Ureter (tissue), 1 donor: ENCODE measurements at places on chromosomes 11 and 22.

DNA sequence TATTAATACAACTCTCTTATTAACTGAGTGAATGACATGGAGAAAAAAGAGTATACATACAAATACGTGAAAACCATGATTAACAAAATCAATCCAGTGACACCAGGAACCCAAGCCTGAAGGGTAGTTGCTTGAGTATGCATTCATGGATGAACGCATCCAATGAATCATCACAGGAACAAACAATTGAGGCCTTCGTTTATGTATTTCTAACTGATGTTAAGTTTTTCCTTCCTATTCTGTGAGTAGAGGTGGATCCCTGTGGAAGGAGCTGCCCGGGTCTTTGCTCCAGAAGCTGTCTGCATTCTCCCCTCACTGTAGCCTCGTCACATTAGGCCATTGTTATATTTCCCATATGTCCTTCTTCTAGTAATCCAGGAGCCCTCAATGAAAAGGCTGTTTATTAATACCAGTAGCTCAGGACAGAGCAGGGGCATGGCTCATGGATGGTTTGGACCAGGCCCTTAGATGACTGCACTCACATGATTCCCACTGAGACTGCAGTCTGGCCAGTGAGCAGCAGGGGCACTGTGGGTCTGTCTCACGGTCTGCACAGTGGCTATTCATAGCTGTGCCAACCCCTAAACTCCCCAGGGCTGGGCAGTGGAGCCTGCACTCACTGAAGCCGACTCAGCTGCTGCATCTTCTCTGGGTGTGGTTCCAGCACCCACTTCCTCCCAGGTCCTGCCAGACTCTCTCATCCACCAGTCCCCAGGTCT, 128.1 kb upstream of the TOP3B start:
- no peak for DNase-seq

DNA sequence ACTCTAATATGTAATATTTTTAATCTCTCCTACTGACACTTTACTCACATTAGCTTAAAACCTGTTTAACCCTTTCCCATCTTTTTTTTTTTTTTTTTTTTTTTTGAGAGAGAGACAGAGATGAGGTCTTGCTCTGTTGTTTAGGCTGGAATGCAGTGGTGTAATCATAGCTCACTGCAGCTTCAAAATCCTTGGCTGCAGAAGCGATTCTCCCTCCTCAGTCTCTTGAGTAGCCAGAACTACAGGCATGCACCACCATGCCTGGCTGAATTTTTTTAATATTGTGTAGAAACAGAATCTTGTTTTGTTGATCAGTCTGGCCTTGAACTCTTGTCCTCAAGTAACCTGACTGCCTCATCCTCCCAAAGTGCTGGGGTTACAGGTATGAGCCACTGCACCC, 37.3 kb downstream of the PAMR1 start:
- no peak for DNase-seq

DNA sequence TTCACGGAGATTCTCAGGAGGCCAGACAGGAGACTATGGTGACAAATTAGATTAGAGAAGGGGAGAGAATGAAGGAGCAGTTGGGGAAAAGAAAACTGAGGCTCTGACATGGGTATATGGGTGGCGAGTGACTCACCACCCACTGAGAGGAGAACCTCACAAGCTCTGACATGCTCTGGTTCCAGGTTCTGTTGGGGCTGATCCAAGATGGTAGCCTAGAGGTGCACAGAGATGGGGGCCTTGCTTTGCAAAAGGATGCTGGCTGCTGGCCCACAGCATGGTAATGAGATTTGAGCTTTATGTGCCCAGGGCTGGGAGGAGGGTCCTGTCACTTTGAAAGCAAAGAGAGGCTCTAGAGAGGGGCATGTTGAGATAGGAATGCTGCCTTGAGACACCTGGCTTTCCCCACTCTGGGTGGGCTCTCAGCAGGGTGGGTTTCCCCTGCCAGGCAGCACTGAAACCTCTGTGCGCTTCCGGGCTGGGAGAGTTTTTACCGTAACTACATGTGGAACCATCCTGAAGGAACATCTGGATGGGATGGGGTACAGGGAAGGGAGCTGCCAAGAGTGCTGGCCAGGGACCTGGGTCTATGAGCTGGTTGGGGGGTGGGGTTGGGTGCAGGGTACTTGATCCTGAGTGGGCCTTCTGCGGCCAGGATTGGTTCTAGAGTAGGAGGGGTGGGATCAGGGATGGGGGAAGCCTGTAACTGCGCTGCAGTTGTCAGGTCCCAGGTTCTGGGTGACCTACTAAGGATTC, 1.2 kb upstream of the GRK2 start:
- peak; percentile 45 for DNase-seq

DNA sequence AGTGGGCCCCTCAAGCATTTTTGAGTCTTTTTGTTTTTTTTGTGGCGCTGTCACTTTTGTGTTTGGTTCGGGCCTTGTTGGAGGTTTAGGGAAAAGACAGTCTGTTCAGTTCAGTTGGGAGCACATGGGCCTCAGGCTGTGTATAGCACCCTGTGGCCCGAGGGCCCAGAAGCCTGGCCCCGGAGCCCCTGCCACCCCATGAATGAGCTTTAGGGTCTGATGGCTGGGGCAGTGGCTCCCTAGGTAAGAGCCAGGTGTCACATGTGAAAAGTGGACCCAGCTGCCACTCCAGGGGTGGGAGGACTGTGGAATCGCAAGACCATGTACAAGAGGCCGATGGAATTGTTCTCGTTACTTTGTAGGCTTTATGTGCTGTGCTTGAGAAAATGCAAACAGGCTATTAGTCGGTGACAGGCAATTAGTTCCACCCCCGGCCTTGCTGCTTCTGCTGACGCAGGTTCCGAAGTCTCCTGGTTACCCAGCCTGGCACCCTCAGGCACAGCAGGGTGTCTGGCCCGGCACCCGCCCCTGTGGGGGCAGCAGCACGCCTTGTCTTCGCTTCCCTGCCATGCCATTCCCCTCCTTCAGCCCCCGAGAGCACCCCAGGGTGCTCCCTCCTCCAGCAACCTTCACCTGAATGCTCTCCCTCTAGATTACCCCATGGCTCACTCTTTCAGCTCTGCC, 38.2 kb upstream of the PARVG start:
- no peak for DNase-seq

DNA sequence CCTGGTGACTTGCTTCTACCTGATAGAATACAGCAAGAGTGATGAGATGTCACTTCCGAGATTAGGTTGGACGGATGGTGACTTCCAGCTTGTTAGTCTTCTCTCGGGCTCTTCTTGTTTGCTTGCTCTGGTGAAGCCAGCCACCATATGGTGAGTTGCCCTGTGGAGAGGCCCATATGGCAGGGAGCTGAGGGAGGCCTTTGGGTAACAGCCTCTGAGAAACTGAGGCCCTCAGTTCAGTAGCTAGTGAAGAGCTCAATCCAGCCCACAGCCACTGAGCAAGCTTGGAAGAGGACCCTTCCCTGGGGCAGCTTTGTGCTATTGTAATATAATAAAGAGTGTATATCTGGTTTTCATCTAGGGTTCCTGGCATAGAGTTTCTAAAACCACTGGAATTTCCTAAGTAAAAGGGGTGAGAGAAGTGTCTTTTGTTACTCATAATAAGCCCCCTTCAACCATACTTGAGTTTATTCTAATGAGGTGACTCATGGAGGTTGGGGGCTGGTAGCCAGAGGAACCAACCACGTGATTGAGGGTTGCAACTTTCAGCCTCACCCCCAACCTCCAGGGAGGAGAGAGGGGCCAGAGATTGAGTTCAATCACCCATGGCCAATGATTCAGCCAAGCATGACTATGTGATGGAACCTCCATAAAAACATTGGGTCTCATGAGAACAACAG, 8.0 kb upstream of the TPCN2 start:
- no peak for DNase-seq
